Effector CD8-positive, alpha-beta T cell (primary cell): ENCODE measurements at places on chromosomes 5 and 9.

DNA sequence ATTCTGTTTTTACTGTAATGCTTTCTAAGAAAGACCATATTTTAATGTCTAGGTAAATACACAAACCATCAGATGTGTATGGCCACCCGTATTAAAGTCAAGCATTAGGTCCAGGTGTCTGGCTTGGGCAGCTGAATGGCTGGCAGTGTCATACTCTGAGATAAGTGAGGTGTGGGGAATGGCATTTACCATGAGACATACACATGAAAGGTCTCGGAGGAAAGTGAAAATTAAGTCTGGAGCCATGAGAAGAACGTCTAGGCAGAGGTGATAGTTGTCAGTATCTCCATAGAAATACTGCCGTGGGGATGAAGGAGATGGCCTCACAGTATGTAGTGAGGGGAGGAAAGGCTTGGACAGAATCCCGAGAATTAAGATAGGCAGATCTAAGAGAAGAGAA lies 164.3 kb downstream of the TLE4 start:
- DNase-seq = no peak

GRCh38 chr5:61371474-61371873 lies 39.4 kb downstream of the ZSWIM6 start:
- no peak for DNase-seq

DNA sequence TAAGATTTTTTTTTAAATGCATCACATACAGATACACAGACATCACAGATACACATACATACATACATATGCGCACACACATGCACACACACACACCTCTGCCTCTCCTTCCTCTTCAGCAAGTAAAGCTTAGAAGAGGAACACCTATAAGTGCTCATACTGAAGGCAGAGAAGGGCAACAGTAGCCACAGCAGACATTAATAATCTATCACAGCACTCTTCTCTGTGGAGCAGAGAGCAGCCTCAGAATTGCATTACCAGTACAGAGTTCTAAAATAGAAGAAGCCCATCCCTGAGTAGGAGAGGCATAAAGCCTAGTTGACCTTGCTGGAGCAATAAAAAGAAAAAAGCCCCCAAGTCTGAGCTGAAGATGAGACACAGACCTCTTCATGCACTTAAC lies 110.6 kb downstream of the MLLT3 start:
- no peak for DNase-seq

DNA sequence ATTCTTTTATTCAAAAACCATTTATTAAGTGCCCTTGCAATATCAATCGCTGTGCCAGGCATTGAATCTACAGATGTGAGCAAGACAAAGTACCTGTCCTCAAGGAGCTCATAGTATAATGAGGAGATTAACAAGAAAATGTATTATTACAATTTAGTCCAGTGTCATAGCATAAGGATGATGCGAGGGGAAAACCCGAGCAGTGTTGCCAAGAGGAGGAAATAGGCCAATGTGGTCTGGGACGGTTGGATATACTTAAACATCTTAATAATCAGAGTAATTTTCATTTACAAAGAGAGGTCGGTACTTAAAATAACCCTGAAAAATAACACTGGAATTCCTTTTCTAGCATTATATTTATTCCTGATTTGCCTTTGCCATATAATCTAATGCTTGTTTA lies 18.5 kb downstream of the CD274 start:
- no peak for DNase-seq

GRCh38 chr5:102867992-102868662 lies 113.0 kb downstream of the PAM start:
- no peak for DNase-seq
